ENCODE measurements at places on chromosomes 16 and 17.

DNA sequence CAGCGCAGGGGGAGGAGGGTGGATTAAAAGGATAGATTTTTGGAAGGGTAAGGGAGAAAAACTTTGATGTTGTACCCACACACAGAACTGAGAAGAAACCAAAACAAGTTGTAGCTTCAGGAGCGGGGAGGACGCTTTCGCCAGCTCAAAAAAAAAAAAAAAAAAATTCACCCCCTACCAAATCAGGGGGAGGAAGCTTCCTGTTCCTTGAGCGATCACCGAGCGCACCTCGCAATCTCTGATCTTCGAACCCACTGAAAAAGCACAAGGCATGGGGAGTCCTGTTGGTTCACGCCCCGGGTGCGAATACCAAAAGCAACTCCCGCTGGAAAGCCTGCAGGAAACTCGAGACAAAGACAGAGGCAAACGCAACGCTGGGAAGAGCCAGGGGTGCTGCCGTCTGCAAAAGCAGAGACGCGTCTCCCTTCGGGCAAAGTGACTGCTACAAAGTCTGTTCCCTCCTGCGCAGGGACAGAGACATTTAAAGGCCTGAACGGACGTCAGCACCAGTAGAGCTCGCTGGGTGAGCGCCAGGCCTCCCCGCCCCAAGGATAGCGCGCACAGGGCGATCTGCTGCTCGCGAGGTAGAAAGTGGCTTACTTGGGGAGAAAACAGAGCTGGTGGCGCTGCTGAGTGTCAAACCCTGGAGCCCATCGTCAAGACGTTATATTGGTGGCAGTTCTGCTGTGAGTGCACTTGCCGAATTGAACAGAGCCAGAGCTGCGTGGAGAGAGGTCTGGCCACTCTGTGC, 190.4 kb downstream of the USP22 start:
- no peak for DNase-seq

DNA sequence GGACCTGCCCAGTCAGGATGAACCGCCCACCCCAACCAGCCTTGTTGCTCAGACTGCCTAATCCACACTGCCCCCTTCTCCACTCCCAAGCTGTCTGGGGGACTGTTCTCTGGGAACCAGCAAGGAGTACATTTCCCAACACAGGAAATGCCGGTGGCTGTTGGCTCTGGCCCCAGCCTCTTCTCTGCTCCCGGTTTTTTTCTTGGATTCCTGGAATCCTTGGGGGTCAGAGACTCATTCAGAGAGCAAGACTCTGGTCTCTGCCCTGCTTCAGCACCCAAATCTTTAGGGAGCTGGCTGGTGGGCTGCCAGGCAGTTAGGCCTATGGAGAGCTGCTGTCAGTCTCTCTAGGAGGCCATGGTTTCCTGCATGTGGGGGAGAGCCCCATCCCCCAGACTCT, 10.8 kb upstream of the MTMR4 start:
- no peak for DNase-seq

DNA sequence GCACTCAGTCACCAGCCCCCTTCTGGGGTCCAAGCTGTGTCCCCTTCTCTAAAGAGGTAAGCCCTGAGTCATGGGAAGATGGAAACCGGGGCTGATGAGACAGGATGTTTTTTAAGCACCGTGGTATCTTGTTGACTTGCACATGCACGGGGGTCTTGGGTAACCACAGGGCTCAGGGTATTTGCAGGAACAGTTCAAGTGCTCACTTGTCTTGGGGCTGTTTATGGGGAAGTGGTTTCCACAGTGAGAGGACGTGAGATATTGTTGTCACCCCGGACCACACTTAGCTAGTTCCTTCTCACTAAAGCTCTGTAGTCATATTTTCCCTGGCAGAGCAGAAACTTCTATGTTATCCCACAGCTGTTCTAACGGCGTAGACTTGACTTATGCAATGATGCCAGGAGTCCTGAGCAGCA, 7.7 kb downstream of the CCL3L1 start:
- no peak for DNase-seq

GRCh38 chr17:8292639-8293395, 2.4 kb downstream of the SLC25A35 start:
- no peak for DNase-seq

GRCh38 chr16:6684076-6684673, 648.5 kb upstream of the RBFOX1 start:
- peak; percentile 4 for DNase-seq

- peak; percentile 23 for DNase-seq
Measured at GRCh38 chr16:27698266-27698665, 148.3 kb downstream of the KATNIP start.

DNA sequence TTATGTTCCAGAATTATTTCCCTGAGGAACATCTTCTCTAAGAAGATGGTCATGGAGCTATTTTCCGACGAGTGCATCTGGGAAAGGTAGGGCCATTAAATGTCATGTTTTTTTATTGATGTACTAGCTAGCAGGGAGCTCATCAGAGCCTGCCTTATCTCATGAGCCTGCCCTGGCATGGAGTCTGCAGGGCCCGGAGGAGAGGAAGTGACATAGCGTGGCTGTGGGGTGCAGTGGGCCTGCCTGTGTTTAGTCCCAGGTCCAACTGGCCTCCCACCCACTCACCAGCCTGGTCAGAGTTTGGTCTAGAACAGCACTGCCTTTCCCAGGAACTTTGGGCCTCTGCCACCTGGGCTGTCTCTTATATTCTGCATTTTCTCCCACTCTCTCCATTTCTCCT, 389.8 kb downstream of the SNX29 start:
- DNase-seq, result no peak

- no peak for DNase-seq
Measured at GRCh38 chr17:66776999-66777688, 57.8 kb upstream of the CACNG5 start.

DNA sequence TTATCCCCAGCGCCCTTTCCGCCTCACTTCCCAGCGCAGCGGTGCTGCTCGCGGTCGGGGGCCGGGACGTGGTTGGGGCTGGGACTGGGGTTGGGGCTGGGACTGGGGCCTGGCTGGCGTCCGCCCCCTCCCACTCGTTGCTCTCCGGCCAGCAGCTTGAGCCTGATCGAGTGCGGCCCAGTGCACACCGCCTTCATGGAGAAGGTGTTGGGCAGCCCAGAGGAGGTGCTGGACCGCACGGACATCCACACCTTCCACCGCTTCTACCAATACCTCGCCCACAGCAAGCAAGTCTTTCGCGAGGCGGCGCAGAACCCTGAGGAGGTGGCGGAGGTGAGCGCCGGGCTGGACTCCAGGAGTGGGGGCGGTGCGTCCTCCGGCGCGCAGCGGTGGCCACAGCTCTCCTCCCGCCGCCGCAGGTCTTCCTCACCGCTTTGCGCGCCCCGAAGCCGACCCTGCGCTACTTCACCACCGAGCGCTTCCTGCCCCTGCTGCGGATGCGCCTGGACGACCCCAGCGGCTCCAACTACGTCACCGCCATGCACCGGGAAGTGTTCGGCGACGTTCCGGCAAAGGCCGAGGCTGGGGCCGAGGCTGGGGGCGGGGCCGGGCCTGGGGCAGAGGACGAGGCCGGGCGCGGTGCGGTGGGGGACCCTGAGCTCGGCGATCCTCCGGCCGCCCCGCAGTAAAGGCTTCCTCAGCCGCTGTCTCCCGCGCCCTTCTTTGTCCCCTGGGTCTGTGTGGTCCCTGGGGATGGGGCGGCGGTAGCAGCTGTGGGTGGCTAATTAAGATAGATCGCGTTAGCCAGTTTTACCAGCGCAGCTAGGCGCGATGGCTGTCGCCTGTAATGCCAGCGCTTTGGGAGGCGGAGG, 1.8 kb downstream of the HSD17B1 start:
- peak; percentile 79 for DNase-seq

DNA sequence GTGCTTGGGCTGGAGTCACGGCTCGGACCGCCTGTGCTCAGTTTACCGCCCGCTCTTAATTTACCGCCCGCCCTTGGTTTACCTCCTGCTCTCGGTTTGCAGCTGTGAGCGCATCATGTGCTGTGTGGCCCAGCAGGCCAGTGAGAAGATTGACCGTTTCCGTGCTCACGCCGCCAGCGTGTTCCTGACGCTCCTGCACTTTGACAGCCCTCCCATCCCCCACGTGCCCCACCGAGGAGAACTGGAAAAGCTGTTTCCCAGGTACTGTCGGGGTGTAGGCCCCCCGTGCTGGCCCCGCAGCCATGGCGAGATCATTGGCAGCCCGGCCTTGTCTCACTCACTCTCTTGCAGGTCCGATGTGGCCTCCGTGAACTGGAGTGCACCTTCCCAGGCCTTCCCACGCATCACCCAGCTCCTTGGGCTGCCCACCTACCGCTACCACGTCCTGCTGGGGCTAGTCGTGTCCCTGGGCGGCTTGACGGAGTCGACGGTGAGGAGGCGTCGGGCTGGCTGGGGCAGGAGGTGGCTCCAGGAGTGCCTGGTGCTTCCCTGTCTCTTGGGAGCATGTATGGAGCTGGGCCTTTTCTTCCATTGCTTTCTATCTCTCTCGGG, 89.3 kb upstream of the ZNF750 start:
- no peak for DNase-seq

DNA sequence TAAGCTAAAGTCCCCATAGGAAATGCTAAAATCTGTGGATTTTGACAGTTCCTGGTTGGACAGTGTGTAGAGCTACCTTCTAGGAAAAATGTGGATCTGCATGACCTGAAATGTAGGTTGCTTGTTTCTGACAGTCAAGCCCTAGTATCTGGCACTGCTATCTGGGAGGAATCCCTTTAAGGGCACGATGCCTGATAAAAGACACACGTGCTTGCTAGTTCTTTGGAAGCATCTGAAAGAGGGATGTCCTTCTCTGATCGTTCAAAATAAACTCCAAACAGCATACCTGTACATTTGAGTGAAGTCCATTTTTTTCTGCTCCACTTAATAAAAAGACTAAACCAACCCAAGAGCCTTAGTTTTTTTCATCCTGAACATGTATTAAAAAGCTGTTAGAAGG, 101.3 kb downstream of the CDK5R1 start:
- DNase-seq, result no peak
